Activated T-cell treated with anti-CD3 and anti-CD28 coated beads, Interleukin-2, amount 50 U/mL, for 48 hours (primary cell): ENCODE measurements at places on chromosomes 12 and 14.

DNA sequence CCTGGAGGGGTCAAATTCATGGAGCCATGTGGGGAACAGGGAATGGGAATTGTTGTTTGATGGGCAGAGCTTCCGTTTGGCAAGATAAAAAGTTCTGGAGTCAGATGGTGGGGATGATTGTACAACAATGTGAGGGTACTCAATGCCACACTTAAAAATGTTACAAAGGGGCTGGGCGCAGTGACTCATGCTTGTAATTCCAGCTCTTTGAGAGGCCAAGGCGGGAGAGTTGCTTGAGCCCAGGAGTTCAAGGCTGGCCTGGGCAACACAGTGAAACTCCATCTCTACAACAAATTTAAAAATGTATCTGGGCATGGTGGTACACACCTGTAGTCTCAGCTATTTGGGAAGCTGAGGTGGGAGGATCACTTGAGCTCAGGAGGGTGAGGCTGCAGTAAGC, 66.0 kb upstream of the DIO3 start:
- DNase-seq, result no peak

GRCh38 chr12:47813511-47814196, 6.0 kb downstream of the HDAC7 start:
- DNase-seq, result no peak

DNA sequence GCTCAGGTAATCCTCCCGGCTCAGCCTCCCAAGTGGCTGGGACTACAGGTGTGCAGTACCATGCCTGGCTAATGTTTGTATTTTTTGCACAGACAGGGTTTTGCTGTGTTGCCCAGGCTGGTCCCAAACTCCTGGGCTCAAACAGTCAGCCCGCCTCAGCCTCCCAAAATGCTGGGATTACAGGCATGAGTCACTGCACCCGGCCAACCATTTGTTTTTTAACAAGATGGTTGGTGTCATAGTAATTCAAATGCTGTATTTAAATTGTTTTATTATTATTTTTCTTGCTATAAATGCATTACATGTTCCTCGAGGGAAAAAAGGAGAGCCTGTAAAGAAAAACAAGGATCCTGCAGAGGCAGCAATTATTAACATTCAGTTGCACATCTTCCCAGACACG, 83.9 kb downstream of the EP400 start:
- no peak for DNase-seq

DNA sequence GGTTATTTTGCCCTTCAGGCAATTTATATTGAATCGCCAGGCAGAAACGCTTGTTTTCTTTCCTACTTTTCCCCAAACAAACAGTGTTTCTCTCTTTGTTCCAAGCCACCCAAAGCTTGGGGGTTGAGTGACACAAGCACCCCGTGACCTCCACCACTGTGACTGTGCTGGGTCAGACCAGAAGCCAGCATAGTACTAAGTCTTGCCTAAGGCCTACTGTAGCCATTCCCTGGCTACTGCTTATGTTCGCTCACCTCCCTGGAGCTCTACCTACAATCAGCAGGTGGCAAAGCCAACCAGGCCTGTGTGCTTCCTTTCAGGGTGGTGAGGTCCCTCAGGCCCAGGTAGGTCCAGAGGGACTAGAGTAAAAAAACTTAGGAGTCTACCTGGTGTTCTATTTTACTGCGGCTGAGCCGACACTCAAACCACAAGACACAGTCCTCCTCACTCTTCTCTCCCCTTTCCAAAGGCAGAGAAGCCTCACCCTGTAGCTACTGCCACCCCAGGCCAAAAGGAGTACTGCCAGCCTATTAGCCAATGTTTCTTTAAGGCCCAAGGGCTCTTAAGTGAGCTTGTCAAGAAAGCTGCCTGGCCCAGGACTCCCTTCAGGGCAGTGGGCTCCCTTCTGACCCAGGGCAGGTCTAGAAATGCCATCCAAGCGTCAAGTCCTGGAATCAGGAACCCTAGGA, 411.8 kb upstream of the MIS18BP1 start:
- no peak for DNase-seq

- DNase-seq, result no peak
Observed at GRCh38 chr12:120224304-120225199, 23.6 kb upstream of the RPLP0 start.

DNA sequence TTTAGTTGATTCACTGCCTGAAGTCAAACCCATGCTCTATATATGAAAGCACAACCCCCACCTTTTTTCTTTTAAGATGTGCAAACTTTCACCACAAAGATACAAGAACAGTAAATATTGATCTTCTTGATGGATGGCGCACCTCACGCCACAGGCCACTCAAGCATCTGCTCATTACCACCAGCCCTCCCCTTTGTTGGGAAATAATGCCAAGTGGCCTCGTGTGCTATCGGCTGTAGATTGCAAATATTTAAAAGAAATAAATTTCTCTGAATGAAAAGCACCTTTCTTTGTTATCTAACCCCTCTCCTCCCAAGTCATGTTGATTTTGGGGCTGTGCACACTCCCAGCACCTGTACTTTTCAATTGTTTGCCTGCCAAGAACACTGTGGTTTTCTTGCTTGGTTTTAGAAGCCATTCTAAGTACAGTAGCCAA, 122.7 kb downstream of the C12orf42 start:
- no peak for DNase-seq

- no peak for DNase-seq
Observed at GRCh38 chr12:89231686-89232085, 120.6 kb downstream of the DUSP6 start.

- DNase-seq, result no peak
Observed at GRCh38 chr12:75471902-75472890, 8.4 kb upstream of the GLIPR1 start.

DNA sequence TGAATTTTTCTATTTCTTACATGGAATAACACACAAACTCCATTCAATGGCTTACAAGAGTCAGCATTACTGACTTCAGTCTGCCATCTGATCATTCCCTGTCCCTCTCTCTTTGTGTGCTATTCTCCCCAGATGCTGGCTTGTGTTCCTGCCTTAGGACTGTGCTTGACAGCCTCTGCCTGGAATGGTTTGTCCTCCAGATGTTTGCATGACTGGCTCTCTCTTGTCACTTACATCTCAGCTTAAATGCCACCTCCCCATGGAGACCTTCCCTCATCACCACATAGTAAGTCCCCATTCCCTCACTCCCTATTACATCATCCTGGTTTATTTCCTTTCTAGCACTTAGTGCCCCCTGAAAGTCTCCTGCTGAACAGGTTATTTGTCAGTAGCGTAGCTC, 181.6 kb downstream of the KTN1 start:
- DNase-seq, result no peak

DNA sequence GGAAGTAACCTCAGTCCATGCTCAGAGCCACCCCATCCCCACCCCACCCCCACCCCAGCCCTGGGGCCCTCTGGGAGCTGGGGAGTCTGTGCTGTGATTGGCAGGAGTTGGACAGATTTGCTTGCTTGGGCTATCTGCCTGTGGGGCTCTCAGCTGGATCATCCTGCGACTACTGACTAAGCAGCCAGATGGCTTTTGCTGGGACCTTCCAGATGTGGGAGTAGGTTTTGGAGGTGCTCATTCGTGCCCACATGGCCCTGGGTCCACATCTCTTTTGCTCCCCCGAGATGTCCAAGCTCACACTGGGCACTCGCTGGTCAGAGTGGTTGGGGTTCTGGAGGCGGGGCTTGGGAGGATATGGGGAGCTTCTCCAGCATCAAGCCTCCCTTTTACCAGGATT, 138.9 kb downstream of the TSPAN9 start:
- no peak for DNase-seq

- DNase-seq, result no peak
Observed at GRCh38 chr12:25682421-25682820, 129.3 kb upstream of the LMNTD1 start.

- DNase-seq, result no peak
Observed at GRCh38 chr12:52277486-52278245, 3.2 kb downstream of the KRT86 start.

DNA sequence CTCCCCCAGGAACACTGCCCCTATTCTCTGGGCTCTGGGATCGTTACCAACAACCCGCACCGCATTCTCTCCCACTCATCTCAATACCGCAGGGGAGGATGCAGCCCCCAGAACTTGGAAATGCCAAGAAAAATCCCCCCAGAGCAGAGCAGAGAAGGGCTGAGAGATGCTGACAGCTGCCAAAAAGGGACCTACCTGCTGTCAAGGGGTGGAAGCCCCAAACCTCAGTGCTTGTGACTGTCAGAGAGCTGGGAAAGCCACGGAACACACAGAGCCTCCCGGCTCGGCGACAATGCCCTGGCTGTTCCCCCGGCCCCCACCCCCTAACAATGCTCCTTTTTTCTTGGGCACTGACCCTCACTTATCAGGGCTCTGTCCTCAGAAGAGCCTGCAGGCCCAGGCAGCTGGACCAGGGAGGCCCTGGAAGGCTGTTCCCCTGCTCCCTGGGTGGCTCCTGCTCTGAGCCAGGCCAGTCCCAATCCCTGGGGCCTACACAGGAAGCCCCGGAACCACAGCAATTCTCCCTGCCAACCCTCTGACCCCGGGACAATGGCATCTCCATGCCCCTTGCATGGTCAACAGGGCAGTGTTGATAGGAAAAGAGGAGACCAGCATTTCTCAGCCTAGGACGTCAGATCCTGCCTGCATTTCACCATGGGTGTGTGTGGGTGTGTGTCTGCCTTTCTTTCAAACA, 78.9 kb downstream of the ITPK1 start:
- no peak for DNase-seq

DNA sequence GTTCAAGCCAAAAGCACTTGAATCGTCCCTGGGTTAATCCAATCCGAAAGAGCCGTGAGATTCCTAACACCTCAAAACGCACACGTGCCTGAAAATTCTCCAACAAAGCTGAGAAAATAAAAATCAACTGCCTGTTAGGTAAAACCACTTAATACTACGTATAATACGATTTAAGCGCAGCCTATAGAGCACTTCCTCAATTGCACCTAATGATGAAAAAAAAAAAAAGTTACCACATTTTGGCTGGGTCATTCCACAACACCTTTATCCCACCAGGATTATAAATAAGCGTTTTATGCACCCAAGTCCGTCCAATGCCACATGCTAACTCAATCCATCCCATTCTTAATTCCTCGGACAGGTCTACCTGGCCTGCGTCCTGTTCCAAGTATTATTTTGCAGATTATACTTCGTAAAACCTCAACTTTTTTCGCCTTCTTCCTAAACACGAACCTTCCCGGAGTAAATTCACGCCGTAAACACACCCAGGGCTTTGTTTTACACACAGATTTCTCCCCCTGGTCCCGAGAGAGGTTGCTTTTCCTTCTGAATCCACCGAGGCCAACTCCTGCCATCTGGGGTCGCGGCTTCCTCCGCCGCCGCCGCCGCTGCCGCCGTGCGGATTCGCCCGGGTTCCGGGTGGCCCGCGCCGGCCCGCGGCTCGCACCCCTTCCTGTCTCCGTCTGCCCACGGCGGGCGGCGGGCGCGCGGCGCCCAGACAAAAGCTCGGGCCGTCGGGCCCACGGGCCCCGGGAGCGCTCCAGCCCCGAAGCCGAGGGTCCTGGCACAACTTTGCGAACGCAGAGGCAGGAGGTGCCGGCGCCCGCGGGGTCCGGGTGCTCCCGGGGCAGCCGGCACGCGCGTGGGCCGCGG, 66.2 kb downstream of the RNF34 start:
- DNase-seq, result peak; percentile 62

- DNase-seq, result no peak
Observed at GRCh38 chr12:93176610-93177126, 201.1 kb upstream of the NUDT4 start.

- no peak for DNase-seq
Observed at GRCh38 chr12:52434760-52435530, 774 bp upstream of the KRT75 start.

GRCh38 chr14:90602088-90602687, 205.4 kb downstream of the CALM1 start:
- DNase-seq, result no peak

GRCh38 chr12:108788076-108788782, 56.9 kb upstream of the CORO1C start:
- no peak for DNase-seq

DNA sequence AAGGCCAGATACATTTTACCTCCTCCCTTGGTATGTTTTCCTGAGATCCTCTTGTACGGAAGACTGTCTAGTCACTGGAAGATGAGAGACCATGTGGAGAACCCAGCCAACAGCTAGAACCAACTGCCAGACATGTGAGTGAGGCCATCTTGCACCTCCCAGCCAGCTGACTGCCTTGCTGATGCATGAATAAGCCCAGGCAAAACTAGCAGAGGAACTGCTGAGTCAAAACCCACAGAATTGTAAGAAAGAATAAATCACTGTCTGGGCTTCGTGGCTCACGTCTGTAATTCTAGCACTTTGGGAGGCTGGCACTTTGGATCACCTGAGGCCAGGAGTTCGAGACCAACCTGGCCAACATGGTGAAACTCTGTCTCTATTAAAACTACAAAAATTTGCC, 160.0 kb downstream of the TPH2 start:
- DNase-seq, result no peak

DNA sequence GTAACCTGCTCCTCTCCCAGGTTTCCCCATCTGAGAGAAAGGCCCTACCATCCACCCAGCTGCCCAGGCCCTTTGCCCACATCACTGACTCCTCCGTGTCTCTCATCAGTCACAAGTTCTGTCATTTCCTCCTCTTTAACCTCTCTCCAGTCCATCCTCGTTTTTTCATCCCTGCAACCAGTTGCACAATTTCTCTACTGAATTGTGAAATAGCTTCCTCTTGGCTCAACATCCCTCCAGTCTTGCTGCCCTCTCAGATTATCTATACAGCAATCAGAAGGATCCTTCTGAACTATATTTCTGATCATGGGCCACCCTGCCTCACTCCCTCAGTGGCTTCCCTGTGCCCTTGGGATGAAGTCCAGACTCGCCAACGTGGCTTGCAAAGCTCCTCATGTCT, 6.8 kb downstream of the FAM161B start:
- no peak for DNase-seq

DNA sequence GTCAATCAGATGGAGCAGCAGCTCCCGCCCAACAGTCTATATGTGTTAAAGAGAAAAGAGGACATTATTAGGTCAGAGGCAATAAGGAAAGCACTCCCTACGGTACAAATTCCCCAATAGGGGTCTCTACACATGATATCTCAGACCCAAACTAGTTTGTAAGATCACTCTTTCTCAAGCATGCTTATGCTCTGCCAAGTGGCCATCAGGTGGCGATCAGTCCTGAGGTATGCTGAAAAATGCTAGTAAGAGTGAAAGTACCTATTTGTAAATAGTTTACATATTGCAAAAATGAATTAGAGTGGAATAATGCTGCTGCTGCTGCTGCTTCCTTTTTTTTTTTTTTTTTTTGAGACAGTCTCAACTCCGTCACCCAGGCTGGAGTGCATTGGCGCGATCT, 61.0 kb downstream of the CPM start:
- DNase-seq, result no peak

DNA sequence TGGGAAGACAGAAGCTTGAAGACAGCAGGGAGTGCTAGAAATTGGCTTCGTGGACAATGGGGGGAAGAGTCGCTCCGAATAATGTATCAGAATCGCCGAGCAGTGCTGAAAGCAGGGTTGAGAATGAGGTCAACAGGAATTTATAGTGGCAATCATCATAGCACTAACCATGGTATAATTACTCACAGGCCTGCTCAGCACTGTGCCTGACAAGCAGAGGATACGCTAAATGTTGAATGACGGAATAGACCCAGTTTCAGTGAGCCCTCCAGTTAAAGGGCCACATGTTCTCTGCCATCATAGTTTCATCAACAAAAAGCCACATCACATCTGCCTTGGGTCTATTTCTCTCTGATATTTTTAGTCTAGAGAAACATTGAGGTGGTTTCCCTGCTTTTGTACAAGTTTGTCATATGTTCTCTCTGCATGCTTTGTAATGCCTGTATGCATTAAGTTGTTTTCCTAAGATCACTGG, 130.3 kb upstream of the EGLN3 start:
- no peak for DNase-seq
